ENCODE measurements at places on chromosomes 1 and 21. TPM values are rescaled to one million over a fixed set of nuclear protein-coding genes. Genes with fewer than 3 reads are reported as not detected.

The ATP6V1G3 gene
- total RNA-seq: not detected

The RNF2 gene
- 15.7 TPM for total RNA-seq

The C1QTNF12 gene
- total RNA-seq: 4.9 TPM

The TTC24 gene
- 0.60 TPM for total RNA-seq

The LCE1C gene
- not detected for total RNA-seq

The TMPRSS3 gene
- total RNA-seq: 10.5 TPM

The SPATA17 gene
- 1.8 TPM for total RNA-seq

The TSEN15 gene
- 20.8 TPM for total RNA-seq

The MAN1C1 gene
- 18.4 TPM for total RNA-seq

The KCNE2 gene
- total RNA-seq: not detected

The ST6GALNAC5 gene
- 65.9 TPM for total RNA-seq

The TLCD4 gene
- 24.4 TPM for total RNA-seq

The PEX10 gene
- 17.9 TPM for total RNA-seq
